ENCODE measurements at places on chromosomes 2 and 18. TPM values are rescaled to one million over a fixed set of nuclear protein-coding genes. Genes with fewer than 3 reads are reported as not detected.

- DNase-seq = no peak
Observed at GRCh38 chr2:156343096-156343939, 10.8 kb upstream of the NR4A2 start.

GRCh38 chr18:74376523-74376922, 60.9 kb downstream of the C18orf63 start:
- no peak for DNase-seq

Gene SERPINB10
- total RNA-seq = not detected

GRCh38 chr2:46813680-46814079, 101.9 kb downstream of the MCFD2 start:
- DNase-seq = no peak

DNA sequence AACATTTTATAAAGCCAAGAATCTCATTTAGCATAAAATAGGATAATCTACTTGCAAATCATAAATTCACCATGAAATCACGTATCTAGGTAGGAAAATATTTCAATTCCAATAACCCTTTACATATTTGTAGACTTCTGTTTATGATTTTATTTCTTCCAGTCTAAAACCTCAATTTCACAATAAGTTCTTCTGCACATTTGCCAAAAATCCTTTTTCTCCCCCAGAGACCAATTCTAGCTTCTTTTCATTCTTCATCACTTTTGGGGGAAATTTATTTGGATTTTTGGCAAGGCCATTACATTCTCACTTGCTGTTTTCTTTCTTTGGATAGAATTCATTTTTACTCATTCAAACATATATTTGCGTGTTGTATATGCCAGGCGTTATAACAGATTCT, 86.8 kb downstream of the SPRED2 start:
- no peak for DNase-seq

Gene ABCG8
- total RNA-seq = not detected

DNA sequence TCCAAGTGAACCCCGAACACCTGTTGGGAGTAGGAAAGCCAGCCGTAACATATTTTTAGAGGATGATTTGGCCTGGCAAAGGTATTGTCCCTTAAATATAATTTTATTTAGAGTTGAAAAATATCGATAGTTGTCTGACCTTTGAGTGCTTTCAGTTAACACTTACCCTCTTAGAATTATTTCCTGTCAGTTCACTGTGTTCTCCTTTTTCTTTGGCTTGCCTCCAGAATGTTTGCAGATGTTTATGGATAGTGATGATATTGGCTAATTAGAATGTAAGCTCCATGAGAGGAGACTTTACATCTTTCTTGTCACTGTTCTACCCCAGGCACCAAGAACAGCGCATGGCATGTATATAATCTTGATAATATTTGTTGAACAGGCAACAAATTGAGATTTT, 19.8 kb downstream of the PIKFYVE start:
- DNase-seq = no peak

Gene SLC14A1
- 0.74 TPM for total RNA-seq

- DNase-seq = no peak
Observed at GRCh38 chr2:23378496-23378895, 6.5 kb upstream of the KLHL29 start.
